ENCODE measurements at places on chromosomes 6 and 20.

DNA sequence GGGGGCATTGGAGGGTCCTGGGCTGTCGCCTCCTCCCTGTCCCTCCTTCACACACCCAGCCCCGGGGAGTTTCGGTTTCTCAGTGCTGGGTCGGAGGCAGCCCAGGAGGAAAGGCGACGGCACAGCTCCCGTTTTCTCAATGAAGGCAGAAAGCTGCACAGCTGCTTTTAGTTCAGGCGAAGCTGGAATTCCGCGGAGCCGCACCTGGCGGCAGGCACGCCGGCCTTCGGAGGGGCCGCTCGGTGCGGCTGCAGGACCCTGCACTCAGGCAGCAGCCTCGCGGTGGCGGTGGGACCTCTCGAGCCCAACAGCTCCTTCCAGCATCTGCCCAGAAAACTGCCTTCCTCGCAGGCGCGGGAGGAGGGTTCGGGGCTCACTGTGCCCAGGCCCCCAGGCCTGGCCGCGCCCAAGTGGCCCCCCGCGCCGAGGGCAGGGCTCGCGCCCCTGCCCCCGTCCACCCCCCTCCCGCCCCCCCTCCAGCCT lies 4.6 kb downstream of the FOXQ1 start:
- no peak for DNase-seq

DNA sequence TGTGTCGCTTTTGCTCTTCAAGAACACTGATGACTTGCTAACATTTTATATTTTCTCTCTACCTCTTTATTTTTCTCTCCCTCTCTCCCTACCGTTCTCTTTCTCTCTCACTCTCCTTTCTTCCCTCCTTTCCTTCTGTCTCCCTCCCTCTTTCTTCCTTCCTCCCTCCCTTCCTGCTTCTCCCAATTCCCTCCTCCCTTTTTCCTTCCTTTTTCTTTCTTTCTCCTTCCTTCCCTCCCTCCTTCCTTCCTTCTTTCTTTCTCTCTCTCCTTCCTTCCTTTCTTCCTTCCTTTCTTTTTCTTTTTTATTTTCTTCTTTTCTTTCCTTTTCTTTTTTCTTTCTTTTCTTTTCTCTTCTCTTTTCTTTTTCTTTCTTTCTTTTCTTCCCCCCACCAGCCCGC lies 1066.1 kb downstream of the KIF16B start:
- no peak for DNase-seq

GRCh38 chr6:53926505-53926904 lies 131.7 kb downstream of the LRRC1 start:
- DNase-seq = no peak

- no peak for DNase-seq
These were observed 350.9 kb upstream of the PRND start for GRCh38 chr20:4370851-4371250.

DNA sequence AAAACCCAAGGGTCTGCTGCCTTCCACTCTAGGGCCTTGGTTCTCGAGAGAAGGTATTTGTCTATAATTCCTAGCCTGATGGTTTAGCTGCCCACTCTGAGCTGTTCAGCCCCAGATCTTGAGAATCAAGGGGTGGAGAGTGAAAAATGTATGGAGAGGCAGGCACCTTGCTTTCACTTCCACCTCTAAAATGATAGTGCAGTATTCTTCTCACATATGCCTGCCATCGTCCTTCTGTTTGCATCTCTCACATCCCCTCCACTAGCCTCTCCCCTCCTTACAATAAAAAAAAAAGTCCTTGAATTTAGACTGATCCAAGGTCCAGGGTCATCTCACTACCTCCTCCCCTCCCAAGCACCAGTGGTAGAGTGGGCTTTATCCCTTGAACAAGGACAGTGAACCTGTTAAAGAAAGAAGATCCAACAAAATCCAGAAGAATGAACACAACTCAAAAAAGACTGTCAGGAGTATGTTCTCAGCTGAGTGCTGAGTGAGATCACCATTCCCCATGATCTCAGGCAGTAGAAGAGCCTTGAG lies 104.2 kb downstream of the HIVEP1 start:
- DNase-seq = no peak

GRCh38 chr6:72624557-72625160 lies 2.8 kb downstream of the KCNQ5 start:
- no peak for DNase-seq

- DNase-seq = no peak
These were observed 1688.5 kb downstream of the GRIK2 start for GRCh38 chr6:103081876-103082630.

DNA sequence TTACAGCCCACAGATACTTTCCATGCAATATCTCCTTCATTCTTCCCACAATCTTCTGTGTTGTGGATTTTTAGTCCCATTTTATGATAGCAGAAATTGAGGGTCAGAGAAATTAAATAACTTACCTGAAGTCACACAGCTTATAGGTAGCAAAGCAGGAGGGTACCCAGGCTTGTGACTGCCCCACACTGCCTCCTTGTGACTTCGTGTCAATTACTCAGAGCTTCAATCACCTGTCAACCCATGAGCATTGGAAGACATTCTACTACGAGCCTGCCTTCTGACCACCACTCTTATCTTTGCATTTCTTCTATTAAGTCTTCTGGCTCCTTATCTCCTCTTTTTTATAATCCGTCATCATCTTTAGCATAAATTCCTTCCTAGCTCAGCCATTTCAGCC lies 71.6 kb upstream of the NRSN1 start:
- DNase-seq = no peak

- DNase-seq = no peak
These were observed 30.5 kb upstream of the SMIM8 start for GRCh38 chr6:87291883-87292282.

DNA sequence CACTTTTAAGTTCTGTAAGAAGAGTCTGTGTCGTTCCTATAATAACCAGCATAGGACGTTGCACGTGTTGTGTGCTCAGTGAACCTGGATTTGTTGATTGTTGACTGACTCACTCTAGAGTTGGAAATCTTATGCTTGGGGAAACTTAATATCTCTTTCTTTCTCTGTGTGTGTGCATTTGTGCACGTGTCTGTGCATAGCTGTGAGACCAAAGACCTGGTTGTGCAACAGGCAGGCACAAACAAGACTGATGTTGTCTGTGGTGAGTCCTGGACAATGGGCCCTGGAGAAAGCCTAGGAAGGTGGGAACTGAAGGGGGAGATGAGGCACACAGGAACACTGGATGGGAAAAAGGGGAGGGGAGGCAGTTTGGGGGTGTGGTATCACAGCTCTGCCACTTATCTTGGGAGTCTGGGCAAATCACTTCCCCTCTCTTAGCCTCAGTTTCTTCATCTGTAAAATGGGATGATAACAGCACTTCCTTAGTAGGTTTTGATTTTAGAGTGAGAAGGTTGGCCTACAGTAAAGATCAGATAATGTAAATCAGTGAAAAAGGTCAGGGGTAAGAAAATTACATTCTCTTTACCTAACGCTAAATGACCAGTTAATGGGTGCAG lies 8.4 kb downstream of the CD40 start:
- no peak for DNase-seq

- DNase-seq = no peak
These were observed 13.6 kb upstream of the ZBTB9 start for GRCh38 chr6:33440649-33441309.

GRCh38 chr20:17822039-17822438 lies 122.3 kb downstream of the BANF2 start:
- DNase-seq = no peak

DNA sequence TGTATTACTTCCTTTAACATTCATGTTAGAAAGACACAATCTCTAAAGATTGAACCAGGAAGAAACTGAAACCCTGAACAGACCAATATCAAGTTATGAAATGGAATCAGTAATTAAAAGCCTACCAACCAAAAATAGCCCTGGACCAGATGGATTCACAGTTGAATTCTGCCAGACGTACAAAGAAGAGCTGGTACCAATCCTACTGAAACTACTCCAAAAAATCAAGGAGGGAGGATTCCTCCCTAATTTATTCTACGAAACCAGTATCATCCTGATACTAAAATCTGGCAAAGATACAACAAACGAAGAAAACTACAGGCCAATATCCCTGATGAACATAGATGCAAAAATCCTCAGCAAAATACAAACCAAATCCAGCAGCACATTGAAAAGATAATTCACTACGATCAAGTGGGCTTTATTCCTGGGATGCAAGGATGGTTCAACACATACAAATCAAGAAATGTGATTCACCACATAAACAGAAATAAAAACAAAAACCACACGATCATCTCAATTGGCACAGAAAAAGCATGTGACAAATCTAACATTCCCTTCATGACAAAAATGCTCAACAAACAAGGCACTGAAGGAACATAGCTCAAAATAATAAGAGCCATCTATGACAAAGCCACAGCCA lies 15.0 kb downstream of the CDK19 start:
- DNase-seq = no peak

GRCh38 chr6:568954-569523 lies 87.9 kb downstream of the HUS1B start:
- no peak for DNase-seq

- no peak for DNase-seq
These were observed 97.6 kb upstream of the AKIRIN2 start for GRCh38 chr6:87799651-87800050.

- no peak for DNase-seq
These were observed 1.8 kb downstream of the TIAM2 start for GRCh38 chr6:154996841-154997311.

GRCh38 chr6:35376281-35376680 lies 33.9 kb downstream of the PPARD start:
- DNase-seq = no peak

GRCh38 chr6:394641-395289 lies 3.2 kb downstream of the IRF4 start:
- no peak for DNase-seq

DNA sequence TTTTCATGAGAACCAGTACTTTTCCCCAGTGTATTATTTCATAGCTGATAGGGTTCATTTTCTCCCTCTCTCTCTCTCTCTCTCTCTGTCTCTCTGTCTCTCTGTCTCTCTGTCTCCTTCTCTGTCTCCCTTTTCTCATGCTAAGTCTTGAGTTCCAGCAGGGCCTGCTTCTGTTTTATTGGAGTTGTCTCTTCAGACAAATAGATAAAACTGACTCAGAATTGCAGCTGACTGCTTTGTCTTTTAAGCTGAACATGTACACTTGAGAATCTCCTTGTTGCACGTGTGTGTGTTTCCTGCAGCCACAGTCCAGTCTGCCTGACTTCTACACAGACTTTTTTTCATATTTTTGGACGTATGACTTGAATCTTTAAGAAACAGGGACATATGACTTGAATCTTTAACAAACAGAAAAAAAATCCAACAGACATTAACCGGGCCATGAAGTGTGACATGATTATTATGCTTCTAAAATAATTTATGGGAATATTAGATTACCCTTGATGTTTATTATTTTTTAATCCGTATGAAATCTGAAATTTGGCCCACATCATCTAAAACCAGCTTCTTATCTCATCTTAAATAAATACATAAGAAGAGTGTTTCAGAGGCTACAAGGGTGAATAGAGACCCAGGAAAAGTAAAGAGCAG lies 71.5 kb downstream of the JAG1 start:
- DNase-seq = no peak

DNA sequence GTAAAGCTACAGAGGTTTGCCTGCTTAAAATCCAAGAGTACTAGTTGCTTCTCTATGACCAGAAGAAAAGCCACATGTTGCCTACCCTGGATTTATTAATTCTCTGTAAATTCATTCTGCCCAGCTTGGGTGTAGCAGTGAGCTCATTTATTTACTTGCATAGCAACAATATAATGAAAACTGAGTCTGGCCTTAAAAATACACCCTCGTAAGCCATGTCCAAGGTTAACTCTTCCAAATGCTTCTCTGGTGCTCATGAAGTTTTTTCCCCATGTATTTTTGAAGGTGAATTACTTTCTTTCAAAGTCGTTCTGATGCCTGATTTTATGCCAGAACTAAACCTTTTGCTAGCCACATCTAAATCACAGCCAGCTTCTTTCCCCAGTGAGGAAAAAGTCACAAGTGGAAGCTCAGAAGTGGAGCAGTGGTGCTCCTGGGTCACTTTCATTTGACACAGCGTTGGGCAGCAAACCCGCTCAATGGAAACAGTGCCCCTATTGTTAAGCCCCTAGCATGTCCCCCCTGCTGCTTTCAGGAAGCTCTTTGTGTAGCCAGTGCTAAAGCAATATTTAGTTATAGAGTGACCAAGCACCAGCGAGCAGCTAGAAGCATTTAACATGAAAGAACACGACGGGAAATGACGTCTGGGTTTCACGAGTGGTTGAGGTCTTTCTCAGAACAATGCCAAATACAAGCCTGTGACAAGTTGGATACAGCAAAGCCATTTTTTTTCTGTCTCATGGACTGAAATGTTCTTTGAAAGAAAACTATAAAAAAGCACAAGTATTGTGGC lies 29.8 kb downstream of the NEDD9 start:
- DNase-seq = no peak

DNA sequence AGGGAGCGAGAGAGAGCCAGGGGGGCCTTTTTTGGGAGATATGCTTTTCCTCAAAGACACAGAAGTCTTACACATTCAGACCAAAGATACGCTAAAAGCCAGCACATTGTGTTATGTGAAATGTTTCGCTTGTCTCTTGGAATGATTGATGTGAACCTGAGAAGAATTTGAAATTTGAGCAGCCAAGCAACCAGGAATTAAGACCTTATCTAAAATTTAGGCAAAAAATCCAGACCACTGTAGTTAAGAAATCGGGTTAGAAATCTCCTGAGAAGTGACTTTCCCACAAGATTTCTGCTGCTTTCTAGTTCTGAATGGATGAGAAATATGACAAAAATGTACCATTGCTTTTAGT lies 223.2 kb upstream of the GMDS start:
- DNase-seq = no peak

DNA sequence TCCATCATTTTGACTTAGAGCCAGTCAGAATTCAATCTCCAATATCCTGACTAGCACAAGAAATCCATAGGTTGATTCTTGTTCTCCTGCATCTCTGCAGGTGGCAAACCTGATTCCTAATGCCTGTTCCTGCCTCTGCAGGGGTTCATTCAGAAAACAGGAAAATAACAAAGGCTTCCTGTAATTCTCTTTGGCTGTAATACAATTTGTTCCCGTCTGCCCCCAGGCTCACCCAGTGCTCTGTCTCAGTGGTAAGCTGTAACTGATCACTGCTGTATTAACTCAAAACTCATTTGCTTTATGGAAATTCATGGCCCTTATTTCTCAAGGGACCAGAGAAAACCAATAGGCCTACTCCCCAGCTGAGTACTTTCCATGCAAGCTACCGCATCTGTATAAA lies 88.6 kb downstream of the OPRM1 start:
- DNase-seq = no peak

- DNase-seq = no peak
These were observed 56.9 kb upstream of the NXT1 start for GRCh38 chr20:23293689-23294088.

- DNase-seq = no peak
These were observed 18.1 kb upstream of the PTPN1 start for GRCh38 chr20:50491926-50492634.

DNA sequence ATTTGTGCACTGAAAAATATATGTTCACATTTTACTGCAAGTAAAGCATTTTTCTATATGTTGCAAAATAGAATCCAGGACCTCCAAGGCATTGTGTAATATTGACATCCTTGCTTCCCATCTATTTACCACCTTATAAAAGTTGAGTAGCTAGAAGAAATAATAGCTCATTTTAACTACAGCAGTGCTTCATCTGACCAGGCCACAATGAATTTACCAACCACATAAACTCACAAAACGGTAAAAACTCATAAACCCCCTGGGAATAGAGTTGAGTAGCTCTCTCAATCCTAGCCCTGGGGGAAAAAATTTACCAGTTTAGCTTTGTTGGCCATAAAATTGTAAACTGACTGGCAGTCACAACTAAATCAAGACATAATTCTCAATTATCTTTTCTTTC lies 3.9 kb downstream of the ATXN1 start:
- no peak for DNase-seq

Measured in stimulated activated CD4-positive, alpha-beta T cell treated with anti-CD3 and anti-CD28 coated beads, Interleukin-1b, Interleukin-23, amount 100 ng/mL, for 1 hour (primary cell).